ENCODE measurements at places on chromosomes 4 and X. TPM values are rescaled to one million over a fixed set of nuclear protein-coding genes. Genes with fewer than 3 reads are reported as not detected.

- H3K27me3 ChIP-seq: no peaks in the 10 kb centered on the region
- no peaks in the 10 kb centered on the region for H3K4me1 ChIP-seq
- DNase-seq: no peak
- no peak overlapping the region for H3K27ac ChIP-seq
- no peaks in the 10 kb centered on the region for H3K36me3 ChIP-seq
Observed at GRCh38 chr4:32798471-32799159, 2078.4 kb downstream of the PCDH7 start.

GRCh38 chr4:98204236-98204553, 57.0 kb upstream of the RAP1GDS1 start:
- no peak overlapping the region for H3K4me3 ChIP-seq
- no peak for DNase-seq
- H3K27ac ChIP-seq: no peak overlapping the region
- H3K27me3 ChIP-seq: no peaks in the 10 kb centered on the region
- H3K4me1 ChIP-seq: no peaks in the 10 kb centered on the region

GRCh38 chr4:2286904-2287593, 25.1 kb upstream of the MXD4 start:
- H3K27ac ChIP-seq: no peak overlapping the region
- H3K36me3 ChIP-seq: no peaks in the 10 kb centered on the region
- H3K4me1 ChIP-seq: no peaks in the 10 kb centered on the region
- no peak overlapping the region for H3K4me3 ChIP-seq

GRCh38 chr4:122865425-122865824, 38.8 kb downstream of the FGF2 start:
- no peak overlapping the region for H3K4me3 ChIP-seq
- peaks cover 8% of the 10 kb centered on the region for H3K27me3 ChIP-seq
- H3K4me1 ChIP-seq: no peaks in the 10 kb centered on the region
- no peak for DNase-seq
- no peaks in the 10 kb centered on the region for H3K36me3 ChIP-seq

- H3K36me3 ChIP-seq: no peaks in the 10 kb centered on the region
- no peak overlapping the region for H3K27ac ChIP-seq
- H3K4me3 ChIP-seq: no peak overlapping the region
- no peaks in the 10 kb centered on the region for H3K4me1 ChIP-seq
Observed at GRCh38 chr4:74056114-74056857, 17.8 kb upstream of the CXCL3 start.

GRCh38 chr4:182768838-182769237, 148.3 kb downstream of the DCTD start:
- DNase-seq: no peak
- H3K27me3 ChIP-seq: no peaks in the 10 kb centered on the region
- no peaks in the 10 kb centered on the region for H3K36me3 ChIP-seq
- H3K4me1 ChIP-seq: no peaks in the 10 kb centered on the region

TCP11X2 gene
- polyA plus RNA-seq: 0.18 TPM

DNA sequence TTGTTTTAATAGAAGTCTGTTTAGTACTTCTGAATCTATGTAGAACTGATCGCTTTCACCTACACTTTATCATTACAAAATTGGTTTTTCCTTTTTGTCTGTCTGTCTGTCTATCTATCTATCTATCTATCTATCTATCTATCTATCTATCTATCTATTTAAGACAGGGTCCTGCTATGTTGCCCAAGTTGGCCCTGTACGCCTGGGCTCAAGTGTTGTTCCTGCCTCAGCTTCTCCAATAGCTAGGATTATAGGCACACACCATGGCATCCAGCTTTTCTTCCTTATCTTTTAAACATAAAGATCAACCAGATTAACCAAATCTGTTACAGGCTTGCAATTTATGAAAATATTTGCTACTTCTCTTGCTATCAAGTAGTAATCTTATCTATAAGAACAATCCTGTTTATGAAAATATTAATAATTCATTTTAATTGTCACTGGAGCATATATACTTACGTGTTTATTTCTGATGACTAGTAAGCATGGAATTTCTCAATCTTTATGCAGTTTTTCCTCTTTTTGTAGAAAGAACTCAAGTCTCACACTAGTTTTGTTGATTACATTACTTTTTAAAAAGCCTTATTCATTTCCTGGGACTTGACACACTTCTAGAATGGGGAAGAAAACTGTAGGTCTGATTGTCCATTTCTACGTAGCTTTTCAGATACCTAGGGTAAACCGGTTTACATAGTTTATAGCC, 24.5 kb downstream of the KIAA0232 start:
- H3K27me3 ChIP-seq: no peaks in the 10 kb centered on the region
- H3K27ac ChIP-seq: no peak overlapping the region
- H3K4me1 ChIP-seq: peaks cover 5% of the 10 kb centered on the region
- H3K36me3 ChIP-seq: no peaks in the 10 kb centered on the region
- H3K4me3 ChIP-seq: no peak overlapping the region

DNA sequence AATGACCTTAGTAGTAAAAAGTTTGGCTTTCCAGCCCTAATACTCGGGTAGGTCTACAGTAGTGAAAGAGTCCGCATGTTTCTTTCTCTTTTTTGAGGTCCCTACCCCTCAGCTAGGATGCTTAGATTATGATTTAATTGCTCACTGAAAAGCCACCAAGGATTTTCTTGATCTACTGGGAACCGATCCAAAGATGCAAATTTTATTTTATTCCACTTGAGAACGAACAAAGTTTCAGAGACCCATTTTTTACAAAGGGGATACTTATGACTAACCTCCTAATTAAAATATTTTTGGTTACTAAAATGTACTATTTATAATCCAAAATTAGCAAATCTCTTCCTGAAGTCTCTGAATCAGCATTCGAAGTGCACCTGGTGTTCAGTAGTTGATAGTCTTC, 14.3 kb upstream of the PDHA2 start:
- no peak for DNase-seq
- H3K27me3 ChIP-seq: no peaks in the 10 kb centered on the region
- no peaks in the 10 kb centered on the region for H3K4me1 ChIP-seq
- H3K27ac ChIP-seq: no peak overlapping the region
- no peaks in the 10 kb centered on the region for H3K36me3 ChIP-seq

SCD5 gene
- 9.3 TPM for polyA plus RNA-seq

DNA sequence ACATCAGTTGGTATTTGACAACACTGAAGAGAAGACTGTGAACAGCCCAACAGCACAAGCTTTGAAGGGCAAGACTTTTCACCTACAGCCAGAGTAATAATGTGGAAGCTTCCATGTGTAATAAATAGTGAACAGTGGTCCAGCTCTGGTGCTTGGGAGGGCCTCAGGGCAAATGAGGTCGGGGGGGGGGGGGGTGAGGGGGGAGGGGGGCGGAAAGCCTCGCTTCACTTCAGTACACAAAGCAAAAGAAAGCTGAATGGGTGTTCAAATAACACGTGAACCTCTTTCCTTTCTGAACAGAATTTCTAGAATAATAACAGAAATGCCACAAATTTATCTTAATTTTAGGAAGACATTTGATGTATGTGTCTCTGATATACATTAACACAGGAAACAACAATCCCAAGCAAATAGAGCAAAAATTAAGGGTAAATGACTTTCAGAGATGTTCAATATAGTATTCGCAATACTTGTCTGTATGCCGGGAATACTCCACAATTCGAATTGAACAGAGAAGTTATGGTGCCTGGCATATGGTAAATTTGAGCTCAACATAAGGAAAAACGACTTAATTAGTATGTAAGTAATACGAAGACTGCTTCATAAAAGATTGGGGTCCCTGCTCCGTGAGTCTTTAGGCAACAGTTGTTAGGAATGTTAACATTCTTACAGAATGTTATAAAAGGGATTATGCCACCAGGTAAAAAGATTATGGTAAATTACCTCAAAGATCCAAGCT, 92.6 kb downstream of the FRYL start:
- no peak overlapping the region for H3K27ac ChIP-seq
- peaks cover 4% of the 10 kb centered on the region for H3K4me1 ChIP-seq
- no peak overlapping the region for H3K4me3 ChIP-seq
- no peaks in the 10 kb centered on the region for H3K27me3 ChIP-seq
- DNase-seq: no peak
- no peaks in the 10 kb centered on the region for H3K36me3 ChIP-seq

GRCh38 chr4:17469931-17470674, 41.8 kb downstream of the QDPR start:
- no peak overlapping the region for H3K27ac ChIP-seq
- H3K4me3 ChIP-seq: no peak overlapping the region
- H3K36me3 ChIP-seq: no peaks in the 10 kb centered on the region
- no peak for DNase-seq

CACNA1F gene
- polyA plus RNA-seq: 0.22 TPM

- DNase-seq: no peak
- H3K27me3 ChIP-seq: no peaks in the 10 kb centered on the region
- no peak overlapping the region for H3K27ac ChIP-seq
- H3K4me1 ChIP-seq: no peaks in the 10 kb centered on the region
Observed at GRCh38 chrX:106150701-106151100, 17.4 kb upstream of the PWWP3B start.

GRCh38 chrX:154082396-154083125, 15.0 kb downstream of the MECP2 start:
- H3K4me3 ChIP-seq: no peak overlapping the region
- no peaks in the 10 kb centered on the region for H3K36me3 ChIP-seq
- no peak overlapping the region for H3K27ac ChIP-seq
- no peaks in the 10 kb centered on the region for H3K27me3 ChIP-seq

DNA sequence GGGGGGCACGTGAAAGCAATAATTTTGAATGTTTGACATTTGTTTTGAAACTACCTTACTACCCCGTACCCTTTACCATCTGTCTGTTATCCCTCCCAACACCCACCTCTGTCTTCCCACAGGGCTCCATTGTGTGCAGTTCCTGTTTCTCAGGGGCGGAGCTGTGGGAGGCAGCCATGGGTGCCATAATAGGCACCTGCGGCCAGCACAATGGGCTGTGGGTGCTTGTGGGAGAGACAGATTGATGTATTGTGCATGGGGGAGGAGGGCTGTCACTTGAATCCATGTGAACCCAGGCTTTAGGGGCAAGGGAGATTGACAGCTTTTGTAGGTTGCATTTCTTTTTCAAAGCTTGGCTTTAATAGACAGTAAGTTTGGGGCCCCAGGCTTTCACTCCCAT, 122.6 kb upstream of the CXorf66 start:
- H3K4me1 ChIP-seq: no peaks in the 10 kb centered on the region
- no peak for DNase-seq
- no peak overlapping the region for H3K27ac ChIP-seq
- peaks cover 3% of the 10 kb centered on the region for H3K27me3 ChIP-seq

DNA sequence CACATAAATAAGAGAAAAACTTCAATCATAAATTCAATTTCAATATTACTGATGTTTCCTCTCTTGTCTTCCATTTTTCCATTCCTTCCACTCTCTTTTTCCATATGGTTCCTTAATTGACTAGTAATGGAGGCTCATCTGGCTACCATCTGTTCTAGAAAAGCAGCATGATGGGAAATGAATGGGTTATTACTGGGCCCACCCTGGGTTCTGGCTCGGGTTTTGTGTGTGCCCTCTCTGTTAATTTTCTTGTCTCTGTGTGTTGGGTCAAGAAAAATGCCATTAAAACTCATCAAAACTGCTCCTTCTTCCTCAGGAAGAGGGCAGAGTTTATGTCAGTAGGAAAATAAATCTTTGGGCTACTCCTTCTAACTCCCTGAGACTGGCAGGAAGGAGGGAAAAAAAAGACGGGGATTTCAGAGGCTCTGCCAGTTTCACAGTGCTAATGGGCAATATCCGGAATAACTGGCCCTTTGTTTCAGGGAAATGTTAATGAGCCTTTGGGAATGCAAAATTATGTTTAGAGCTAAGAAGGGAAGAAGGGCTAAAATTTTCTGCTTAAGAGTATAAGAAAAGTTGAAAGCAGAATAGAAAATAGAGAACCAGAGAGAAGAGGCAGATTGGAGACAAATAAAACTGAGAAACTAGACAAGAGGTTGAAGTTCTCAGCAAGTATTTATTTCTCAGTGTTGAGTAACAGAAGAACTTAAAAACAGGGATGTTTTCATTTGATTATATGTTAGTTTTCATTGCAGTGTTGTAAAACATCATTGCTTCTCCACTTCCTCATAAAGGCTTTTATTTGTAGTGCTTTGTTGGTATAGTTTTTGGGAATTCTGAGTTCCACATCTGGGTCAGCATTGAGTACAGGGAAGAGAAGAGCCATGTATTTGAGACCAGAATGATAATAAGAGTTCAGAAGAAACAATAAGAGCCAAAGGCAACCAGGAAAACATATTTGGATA, 19.7 kb downstream of the GABRB1 start:
- H3K4me1 ChIP-seq: no peaks in the 10 kb centered on the region
- no peak overlapping the region for H3K4me3 ChIP-seq
- H3K27me3 ChIP-seq: no peaks in the 10 kb centered on the region
- H3K36me3 ChIP-seq: no peaks in the 10 kb centered on the region

GRCh38 chrX:27591938-27592337, 1.8 kb downstream of the DCAF8L2 start:
- DNase-seq: no peak
- no peak overlapping the region for H3K27ac ChIP-seq
- no peak overlapping the region for H3K4me3 ChIP-seq
- no peaks in the 10 kb centered on the region for H3K4me1 ChIP-seq
- H3K36me3 ChIP-seq: no peaks in the 10 kb centered on the region

DNA sequence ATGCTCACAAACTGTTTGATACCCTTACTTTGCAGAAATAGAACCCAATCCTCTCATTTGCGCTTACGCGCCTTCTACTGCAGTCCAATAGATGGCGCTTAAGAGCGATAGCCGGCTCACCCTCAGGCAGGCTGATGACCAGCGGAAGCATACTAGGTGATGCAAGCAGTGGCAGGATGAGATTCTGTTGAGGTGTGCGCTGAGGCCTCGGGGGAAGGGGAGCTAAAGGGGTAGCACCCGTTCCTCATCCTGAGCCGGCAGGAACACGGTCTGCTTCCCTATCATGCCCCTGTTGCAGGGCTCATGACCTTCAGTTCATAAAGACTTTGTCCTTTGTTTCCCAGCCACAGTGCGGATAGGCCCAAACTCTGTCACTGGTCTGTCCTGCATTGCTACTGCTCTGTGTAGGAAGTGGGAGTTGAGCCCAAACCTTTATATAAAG, 628.9 kb downstream of the TLL1 start:
- H3K4me3 ChIP-seq: no peak overlapping the region
- H3K4me1 ChIP-seq: no peaks in the 10 kb centered on the region
- H3K36me3 ChIP-seq: no peaks in the 10 kb centered on the region
- H3K27me3 ChIP-seq: no peaks in the 10 kb centered on the region

LRIT3 gene
- polyA plus RNA-seq: 0.04 TPM

- H3K27me3 ChIP-seq: no peaks in the 10 kb centered on the region
- no peak overlapping the region for H3K27ac ChIP-seq
- H3K4me3 ChIP-seq: no peak overlapping the region
- H3K4me1 ChIP-seq: no peaks in the 10 kb centered on the region
- peak; percentile 53 for DNase-seq
Observed at GRCh38 chr4:162497564-162498167, 333.9 kb upstream of the FSTL5 start.

- peaks cover 5% of the 10 kb centered on the region for H3K4me1 ChIP-seq
- H3K4me3 ChIP-seq: no peak overlapping the region
- no peak for DNase-seq
- no peaks in the 10 kb centered on the region for H3K27me3 ChIP-seq
- H3K27ac ChIP-seq: no peak overlapping the region
Observed at GRCh38 chr4:39631700-39632079, 7.0 kb downstream of the SMIM14 start.

- H3K27me3 ChIP-seq: peaks cover 2% of the 10 kb centered on the region
- H3K36me3 ChIP-seq: no peaks in the 10 kb centered on the region
- no peak overlapping the region for H3K4me3 ChIP-seq
Observed at GRCh38 chr4:4762300-4762699, 97.2 kb upstream of the MSX1 start.
